ENCODE measurements at places on chromosomes 1 and 21. TPM values are rescaled to one million over a fixed set of nuclear protein-coding genes. Genes with fewer than 3 reads are reported as not detected.

WASF2 gene
- total RNA-seq = 15.1 TPM

SHISAL2A gene
- not detected for total RNA-seq

PRDM16 gene
- not detected for total RNA-seq

RASAL2 gene
- total RNA-seq = 11.3 TPM

CDC42 gene
- total RNA-seq = 926 TPM

ALPL gene
- total RNA-seq = 11.1 TPM

TMPRSS3 gene
- 0.17 TPM for total RNA-seq

ACTA1 gene
- not detected for total RNA-seq

GUCA2B gene
- total RNA-seq = not detected

FCGR3B gene
- not detected for total RNA-seq

ATAD3A gene
- 42.0 TPM for total RNA-seq

KCNC4 gene
- total RNA-seq = 15.2 TPM

CNKSR1 gene
- total RNA-seq = 6.4 TPM

All from renal cortical epithelial cell (primary cell).